NCI-H2029 (cell line): ENCODE measurements at places on chromosomes 7 and 10.
A peak's percentile ranks its signal among the peaks of the same experiment; 100 is the strongest.

DNA sequence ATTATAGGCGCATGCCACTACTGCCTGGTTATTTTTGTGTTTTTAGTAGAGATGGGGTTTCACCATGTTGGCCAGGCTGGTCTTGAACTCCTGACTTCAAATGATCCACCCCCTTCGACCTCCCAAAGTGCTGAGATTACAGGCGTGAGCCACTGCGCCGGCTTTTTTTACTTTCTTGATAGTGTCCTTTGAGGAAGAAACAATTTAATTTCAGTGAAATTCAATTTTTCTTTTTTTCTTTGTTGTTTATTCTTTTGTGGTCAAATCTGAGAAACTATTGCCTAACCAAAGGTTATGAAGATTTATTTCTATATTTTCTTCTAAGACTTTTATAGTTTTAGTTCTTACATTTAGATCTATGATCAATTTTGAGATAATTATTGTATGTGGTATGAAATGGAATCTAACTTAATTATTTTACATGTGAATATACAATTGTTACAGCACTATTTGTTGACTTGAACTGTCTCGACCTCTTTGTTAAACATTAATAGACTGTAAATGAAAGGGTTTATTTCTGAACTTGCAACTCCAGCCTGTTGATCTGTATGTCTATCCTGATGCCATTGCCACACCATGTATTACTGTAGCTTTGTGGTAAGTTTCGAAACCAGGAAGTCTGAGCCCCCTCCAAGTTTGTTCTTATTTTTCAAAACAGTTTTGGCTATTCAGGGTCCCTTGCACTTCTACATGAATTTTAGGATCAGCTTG lies 19.8 kb upstream of the RASSF4 start:
- no peak for DNase-seq

DNA sequence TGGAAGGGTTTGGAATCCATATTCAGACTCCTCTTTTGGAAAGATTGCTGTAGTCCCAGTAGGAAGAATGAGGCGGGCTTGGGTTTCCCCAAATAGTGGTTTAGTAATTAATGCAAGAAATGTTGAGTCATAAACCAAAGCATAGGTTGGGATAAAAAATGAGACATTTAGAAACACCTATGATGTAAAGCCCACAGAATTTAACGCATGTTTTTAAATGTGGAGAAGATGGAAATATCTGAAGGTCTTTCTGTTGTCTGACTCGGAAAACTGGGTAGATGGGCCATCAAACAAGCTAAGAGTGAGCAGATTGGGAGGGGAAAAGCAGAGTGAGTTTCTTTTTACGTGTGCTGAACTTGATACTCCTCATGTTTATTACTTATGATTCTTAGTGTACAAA lies 62.2 kb downstream of the LANCL2 start:
- DNase-seq = no peak

DNA sequence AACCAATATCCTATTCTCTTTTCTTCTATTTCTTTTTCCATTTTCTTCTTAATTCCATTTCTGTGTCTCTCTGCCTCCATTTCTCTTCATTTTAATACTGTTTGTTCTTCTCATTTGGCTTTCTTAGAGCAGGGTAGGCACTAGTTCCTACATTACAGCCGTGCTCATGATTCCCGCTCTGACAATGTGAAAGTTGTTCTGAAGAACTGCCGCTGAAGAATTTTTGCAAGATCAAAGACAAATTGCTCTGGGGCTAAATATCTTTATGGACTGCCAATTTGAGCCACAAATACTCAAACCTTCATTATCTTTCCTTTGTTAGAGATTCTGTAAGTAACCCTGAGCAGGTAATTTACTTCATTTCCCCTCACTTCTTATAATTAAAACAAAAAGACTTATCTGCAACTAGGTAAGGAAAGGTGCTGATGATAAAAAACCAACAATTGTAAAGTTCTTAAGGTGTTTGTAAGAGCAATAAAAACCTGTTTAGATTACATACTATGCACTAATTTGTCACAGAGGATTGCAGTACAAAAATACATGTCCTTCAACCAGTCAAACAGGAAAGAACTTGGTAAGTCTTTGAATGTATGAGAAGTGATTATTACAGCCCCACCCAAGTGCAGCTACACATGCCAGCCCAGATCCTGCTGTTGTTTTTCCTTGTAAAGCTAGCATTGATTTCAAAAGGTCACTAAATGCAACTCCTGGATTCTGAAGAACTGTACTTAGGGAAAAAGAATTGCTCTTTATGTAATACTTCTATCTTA lies 127.5 kb downstream of the COL28A1 start:
- no peak for DNase-seq

DNA sequence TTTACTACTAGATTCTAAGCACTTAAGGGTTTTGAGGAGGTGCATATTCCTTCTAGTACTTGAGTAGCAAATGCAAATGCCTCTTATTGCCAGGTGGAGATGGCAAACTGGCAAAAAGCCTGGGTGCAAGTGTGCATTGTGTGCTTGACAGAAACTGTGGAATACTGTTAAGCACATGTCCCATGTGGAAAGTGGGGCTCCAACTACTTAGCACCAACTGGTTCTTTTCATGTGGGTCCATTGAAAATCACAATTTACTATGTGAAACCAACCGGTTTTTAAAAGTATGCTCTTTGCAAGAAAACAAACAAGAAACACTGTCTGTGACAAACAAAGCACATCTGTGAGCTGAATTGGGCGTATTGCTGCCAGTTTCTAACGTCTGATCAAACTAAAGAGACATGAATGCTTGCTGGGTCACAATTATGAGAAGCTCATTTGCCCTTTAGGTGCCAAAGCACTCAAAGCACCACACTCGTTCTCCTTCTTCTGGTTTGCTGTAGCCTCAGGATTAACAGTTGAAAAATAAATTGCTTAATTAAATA lies 197.4 kb downstream of the SEMA3E start:
- peak; percentile 13 for DNase-seq

- DNase-seq = no peak
These were observed at the start of gene ZP3 for GRCh38 chr7:76424413-76425111. ZP3 (plus strand) TSS chr7:76424950; CDS start chr7:76424965, 15 bp downstream.

GRCh38 chr10:119341459-119342301 lies 134.3 kb downstream of the GRK5 start:
- no peak for DNase-seq

DNA sequence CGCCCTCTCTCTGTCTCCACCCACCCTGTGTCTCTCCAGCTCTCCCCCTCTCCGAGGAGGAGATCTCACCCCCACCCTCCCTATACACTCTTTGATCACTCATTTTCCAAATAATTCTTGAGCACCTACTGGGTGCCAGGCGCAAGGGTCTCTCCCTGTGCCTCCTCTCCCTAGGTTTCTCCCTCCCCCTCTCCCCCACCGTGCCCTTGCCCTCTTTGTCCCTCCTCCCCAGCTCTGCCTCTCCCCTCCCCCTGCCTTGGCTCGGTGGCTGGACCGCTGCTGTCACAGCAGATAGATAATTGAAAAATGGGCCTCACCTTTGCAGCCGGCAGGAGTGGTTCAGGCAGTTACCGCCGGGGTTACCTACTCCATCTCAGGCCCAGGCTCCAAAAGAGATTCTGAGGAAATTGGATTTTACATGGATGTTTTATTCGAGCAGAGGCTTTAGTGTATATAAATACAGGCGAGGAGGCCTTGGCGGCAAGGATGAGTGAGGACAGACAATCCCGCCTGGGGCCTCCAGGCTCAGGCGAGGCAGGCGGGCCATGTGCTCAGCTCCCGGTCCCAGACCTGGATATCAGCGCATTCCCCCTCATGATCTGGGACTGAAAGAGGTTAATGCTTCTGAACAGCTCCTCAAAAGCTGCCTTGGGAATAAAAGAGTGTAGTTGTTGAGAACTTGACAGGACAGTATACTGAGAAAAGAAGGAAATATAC lies 60.8 kb upstream of the BTRC start:
- DNase-seq = no peak

GRCh38 chr10:26738301-26738911 lies 40.9 kb downstream of the PDSS1 start:
- DNase-seq = no peak

GRCh38 chr7:157403646-157404401 lies 67.0 kb downstream of the DNAJB6 start:
- no peak for DNase-seq

GRCh38 chr10:126904818-126905701 lies at the start of gene DOCK1:
DOCK1 (plus strand) TSS chr10:126905428; CDS start chr10:126905518, 90 bp downstream.
- no peak for DNase-seq

- no peak for DNase-seq
These were observed 803.5 kb downstream of the MAGI2 start for GRCh38 chr7:78649976-78650375.

DNA sequence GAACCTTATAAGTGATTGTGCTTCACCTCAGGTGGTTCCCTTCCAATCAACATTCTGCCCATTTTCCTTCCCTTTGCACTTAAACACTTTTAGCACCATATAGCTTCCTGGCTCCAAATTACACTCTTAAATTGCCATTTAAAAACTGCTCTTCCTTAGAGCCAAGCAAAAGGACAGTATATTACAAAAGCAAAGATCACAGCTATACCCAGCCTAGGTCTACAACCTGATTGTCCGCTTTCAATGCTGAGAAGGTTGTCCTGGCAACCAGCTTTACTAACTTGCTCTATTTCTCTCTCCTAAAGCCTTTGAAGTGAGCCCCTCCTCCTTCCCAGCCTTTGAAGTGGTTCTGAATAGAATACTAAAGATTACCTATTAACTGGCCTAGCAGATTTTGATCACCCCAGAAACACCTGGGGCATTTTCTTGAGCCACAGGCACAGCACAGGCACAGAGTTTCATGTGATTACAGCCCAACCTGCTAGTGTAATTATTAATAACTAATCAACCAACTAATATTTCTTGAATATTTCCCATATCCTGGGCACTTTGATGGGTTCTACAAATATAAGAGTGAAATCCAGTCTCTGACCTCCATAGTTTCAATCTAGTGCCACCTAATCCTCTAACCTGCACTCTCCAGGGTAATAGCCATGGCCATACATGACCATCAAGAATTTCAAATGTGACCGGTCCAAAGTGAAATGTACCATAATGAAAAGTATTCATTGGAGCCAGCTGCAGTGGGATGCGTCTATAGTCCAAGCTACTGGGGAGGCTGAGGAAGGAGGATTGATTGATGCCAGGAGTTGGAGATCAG lies 63.6 kb upstream of the TRIM24 start:
- DNase-seq = no peak

GRCh38 chr7:148299350-148300276 lies 291.0 kb upstream of the C7orf33 start:
- DNase-seq = no peak
